Adipocyte (in vitro differentiated cells): ENCODE measurements at places on chromosomes 6 and 20.

GRCh38 chr20:47792021-47792618 lies 6.8 kb upstream of the SULF2 start:
- DNase-seq = peak; percentile 92

GRCh38 chr6:39753725-39754045 lies 28.5 kb upstream of the KIF6 start:
- DNase-seq = no peak

- peak; percentile 19 for DNase-seq
Measured at GRCh38 chr6:53922539-53922981, 127.8 kb downstream of the LRRC1 start.

- DNase-seq = peak; percentile 79
Measured at GRCh38 chr6:154962753-154963152, 32.4 kb upstream of the TIAM2 start.
